ENCODE measurements at places on chromosomes 12 and 14.
A peak's percentile ranks its signal among the peaks of the same experiment; 100 is the strongest.

DNA sequence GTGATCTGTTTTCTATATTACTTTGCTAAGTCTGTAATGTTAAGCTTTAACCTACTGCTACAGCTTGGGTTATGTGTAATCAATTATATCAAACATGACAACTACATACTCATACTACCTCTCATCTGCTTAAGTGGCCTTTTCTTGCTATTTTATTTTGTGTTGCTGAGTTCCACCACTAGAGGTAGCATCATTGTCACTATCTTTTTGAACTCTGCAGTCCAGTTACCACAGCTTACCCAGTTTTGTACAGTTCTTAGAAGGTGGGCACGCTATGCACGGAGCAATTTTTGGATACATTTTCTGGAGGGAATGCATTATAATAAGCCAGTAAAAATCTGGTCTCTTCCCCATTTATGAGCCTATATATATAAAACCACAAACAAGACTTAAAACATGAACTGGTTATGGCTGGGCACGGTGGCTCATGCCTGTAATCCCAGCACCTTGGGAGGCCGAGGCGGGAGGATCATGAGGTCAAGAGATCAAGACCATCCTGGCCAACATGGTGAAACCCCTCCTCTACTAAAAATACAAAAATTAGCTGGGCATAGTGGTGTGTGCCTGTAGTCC, 48.5 kb downstream of the SAV1 start:
- no peak for DNase-seq

DNA sequence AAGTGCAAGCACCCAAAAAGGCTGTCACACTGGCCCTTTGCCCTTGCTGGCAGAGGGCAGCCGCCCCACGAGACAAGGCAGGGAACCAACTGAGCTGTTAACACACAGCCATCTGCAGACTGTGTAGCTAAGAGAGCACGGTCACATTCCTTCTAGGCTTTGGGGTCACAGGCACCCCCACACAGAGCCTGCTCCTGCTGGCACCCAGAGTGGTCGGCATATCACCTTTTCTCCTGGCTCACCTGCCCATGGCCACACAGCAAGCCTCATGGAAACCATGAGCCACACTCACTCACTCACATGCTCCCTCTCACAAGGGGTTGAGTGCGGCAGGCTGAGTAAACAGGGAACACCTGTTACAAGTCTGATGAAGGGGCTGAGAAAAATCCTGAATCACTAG, 214.5 kb downstream of the PCNX1 start:
- DNase-seq = no peak

- DNase-seq = no peak
Observed at GRCh38 chr12:27361372-27361771, 28.7 kb downstream of the BMAL2 start.

- no peak for DNase-seq
Observed at GRCh38 chr14:100350986-100351385, 27.8 kb downstream of the SLC25A47 start.

GRCh38 chr12:1914114-1914911, 4.1 kb downstream of the CACNA2D4 start:
- DNase-seq = no peak

- DNase-seq = no peak
Observed at GRCh38 chr12:31021809-31022494, 51.7 kb upstream of the DDX11 start.

DNA sequence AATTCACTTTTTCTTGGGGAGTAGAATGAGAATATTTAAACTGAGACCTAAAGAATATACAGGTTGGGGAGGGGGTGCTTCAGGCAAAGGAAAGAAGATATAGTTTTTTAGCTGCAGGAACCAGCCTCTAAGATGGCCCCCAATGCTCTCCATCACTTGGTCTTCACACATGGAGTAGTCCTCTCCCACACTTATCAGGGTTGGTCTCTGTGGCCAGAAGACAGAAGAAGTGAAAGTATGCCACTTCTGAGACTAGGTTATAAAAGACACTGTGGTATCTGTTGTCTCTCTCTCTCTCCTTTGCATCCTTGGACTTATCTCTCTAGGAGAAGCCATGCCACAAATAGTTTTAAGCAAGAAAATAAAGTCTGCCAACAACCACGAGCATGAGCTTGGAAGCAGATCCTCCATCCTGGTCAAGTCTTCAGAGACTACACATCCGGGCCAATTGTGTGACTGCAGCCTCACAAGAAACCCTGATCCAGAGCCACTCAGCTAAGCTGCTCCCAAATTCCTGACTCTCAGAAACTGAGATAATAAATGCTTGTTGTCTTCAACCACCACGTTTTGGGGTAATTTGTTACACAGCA, 18.0 kb downstream of the PUS7L start:
- no peak for DNase-seq

GRCh38 chr14:64844272-64844671, 35.4 kb downstream of the SPTB start:
- DNase-seq = no peak

GRCh38 chr12:16399101-16399500, 51.7 kb downstream of the MGST1 start:
- no peak for DNase-seq

- DNase-seq = no peak
Observed at GRCh38 chr12:1611803-1612572, 17.0 kb upstream of the WNT5B start.

DNA sequence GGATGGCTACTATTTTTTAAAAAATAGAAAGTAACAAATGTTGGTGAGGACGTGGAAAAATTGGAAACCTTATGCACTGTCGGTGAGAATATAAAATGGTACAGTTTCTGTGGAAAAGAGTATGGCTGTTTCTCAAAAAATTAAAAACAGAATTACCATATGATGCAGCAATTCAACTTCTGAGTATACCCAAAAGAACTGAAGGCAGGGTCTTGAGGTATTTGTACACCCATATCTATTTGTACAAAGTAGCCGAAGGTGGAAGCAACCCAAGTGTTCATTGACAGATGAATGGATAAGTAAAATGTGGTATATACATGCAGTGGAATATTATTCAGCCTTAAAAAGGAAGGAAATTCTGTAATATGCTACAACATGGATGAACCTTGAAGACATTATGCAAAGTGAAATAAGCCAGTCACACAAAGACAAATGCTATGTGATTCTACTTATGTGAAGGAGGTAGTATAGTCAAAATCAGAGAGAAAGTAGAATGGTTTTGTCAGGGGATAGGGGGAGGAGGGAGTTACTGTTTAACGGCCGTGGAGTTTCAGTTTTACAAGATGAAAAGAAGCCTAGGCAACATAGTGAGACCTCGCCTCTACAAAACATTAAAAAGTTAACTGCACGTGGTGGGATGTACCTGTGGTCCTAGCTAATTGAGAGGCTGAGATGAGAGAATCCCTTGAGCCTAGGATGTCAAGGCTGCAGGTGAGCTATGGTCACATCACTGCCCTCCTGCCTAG, 38.4 kb upstream of the CCT2 start:
- no peak for DNase-seq

DNA sequence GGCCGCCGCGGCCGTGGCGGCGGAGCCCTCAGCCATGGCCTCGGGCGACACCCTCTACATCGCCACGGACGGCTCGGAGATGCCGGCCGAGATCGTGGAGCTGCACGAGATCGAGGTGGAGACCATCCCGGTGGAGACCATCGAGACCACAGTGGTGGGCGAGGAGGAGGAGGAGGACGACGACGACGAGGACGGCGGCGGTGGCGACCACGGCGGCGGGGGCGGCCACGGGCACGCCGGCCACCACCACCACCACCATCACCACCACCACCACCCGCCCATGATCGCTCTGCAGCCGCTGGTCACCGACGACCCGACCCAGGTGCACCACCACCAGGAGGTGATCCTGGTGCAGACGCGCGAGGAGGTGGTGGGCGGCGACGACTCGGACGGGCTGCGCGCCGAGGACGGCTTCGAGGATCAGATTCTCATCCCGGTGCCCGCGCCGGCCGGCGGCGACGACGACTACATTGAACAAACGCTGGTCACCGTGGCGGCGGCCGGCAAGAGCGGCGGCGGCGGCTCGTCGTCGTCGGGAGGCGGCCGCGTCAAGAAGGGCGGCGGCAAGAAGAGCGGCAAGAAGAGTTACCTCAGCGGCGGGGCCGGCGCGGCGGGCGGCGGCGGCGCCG, 381 bp downstream of the YY1 start:
- peak; percentile 9 for DNase-seq

DNA sequence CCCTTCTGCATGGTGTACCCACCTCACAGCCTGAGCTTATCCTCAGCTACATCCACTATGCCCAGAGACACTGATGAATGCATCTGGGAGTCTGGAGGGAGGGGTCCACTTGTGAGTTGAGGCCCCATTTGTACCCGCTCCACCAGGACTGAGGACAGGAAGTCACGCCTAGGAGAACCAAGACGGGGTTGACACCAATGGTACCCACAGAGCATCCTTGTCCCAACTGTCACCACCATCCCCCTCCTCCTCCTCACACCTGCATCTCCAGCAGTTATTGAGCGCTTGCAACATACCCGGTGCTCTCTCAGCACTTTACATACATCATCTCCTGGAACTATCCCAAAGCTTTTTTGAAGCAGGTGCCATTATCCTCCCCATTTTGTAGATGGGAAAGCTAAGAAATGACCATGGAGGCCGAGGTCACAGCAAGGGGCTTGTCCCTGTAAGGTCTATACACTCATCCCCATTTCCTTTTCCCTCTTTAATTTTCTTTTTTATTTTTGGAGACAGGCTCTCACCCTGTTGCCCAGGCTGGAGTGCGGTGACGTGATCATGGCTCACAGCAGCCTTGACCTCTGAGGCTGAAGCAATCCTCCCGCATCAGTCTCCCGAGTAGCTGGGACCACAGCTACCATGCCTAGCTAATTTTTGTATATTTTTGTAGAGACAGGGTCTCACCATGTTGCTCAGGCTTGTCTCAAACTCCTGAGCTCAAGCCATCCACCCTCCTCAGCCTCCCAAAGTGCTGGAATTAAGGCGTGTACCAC, 31.7 kb downstream of the DGLUCY start:
- no peak for DNase-seq

DNA sequence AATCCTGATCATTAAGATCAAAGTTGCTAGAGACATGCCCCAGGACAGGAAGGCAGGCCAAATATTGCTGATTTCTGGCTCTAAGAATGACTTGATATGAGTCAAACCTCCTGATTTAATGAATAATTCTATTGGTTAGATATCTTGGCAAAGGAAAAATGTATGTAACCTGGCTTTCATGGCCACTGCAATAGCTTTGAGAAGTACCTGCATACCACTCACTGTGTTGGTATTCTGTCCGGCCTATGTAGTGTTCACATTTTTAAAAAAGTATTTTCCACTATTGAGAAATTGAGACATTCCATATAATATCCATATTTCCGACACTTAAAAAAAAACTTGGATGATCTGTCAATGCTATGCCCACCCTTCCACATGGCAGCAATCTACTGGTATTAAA, 283.1 kb upstream of the SOX5 start:
- no peak for DNase-seq

DNA sequence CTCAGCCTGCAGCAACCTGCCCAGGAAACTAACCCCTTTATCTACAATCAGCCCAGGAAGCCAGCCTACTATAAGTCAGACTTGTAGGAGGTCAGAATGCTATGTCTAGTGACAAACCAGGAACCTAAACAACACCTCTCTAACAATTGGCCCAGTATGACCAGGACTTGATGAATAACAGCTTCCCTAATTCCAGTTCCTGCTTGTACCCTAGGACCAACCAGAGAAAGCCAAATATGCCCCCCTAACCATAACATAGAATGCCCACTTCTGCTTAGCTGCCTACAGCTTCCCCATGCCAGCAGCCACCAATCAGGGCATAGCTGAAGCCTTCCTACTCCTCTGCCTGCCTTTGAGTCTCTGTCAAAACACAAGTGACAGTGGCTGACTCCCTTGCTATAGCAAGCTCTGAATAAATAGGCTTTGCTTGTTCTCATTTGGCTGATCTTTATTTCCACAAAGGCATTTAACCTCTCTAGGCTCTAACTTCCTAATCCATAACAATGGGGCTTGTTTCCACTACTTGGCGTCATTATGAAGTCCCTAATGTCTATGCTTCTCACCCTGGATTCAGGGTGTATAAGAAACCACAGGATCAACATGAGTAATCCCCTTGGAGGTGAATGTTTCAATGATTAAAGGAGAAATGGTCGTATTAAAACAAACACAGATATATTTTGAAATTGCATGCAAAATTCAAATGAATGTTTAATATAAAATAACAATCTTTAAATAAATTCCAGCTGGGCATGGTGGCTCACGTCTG, 220.2 kb downstream of the ANO6 start:
- no peak for DNase-seq

GRCh38 chr12:95522692-95523091, 28.6 kb downstream of the USP44 start:
- no peak for DNase-seq

- no peak for DNase-seq
Observed at GRCh38 chr12:64912516-64913255, 88.2 kb downstream of the TBC1D30 start.

DNA sequence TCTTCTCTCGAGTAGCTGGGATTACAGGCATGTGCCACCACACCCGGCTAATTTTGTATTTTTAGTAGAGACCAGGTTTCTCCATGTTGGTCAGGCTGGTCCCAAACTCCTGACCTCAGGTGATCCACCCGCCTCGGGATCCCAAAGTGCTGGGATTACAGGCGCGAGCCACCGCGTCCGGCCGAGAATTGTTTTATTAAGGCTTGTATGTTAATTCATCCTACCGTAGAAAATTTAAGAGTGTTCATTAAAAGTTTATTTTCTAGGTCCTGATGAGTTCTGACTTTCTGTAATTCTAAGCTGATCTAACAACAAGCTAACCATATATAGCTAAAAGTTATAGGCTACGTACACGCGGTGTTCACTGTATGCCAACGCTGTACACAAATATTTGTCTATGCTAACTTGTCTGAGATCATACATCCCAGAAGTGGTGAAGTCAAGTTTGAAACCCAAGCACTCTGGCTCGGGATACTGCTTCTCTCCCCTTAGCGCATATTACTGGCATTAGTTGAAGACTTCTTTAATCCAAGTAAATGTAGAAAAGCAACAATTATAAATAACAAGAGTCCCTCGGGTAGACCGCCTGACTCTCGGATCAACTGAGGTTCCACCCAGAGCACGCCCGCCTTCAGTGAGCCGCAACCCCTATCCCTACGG, 570 bp upstream of the MRPS35 start:
- no peak for DNase-seq

DNA sequence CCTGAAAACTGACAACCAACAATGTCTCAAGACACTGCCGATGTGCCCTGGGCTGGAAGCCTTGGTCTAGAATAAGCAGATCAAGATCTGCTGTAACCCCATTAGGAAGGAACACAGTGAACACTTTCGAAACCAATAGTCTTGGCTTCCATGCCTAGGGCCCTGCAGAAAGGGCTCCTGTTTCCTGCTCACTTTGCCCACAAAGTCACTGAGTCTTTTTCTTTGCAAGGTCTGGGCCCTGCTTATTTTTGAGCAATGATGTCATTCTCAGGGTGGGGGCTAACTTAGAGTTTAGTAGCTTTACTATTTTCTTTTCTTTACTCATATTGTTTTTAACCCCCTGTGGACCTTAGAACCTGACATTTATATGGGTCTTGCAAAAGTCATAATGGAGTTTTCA, 704.2 kb upstream of the TMEM132C start:
- DNase-seq = no peak

Data from stimulated activated CD4-positive, alpha-beta T cell treated with anti-CD3 and anti-CD28 coated beads, Interleukin-12 subunit alpha, Interleukin-12 subunit beta, amount 100 ng/mL, for 48 hours (primary cell).